ENCODE measurements at places on chromosomes 16 and 17. TPM values are rescaled to one million over a fixed set of nuclear protein-coding genes. Genes with fewer than 3 reads are reported as not detected.

Gene SCIMP
- 1.7 TPM for total RNA-seq

Gene SHCBP1
- 1.8 TPM for total RNA-seq

Gene CDH5
- total RNA-seq = 8.7 TPM

Gene FOXN1
- not detected for total RNA-seq

Gene ASGR1
- 13.9 TPM for total RNA-seq

Gene GUCY2D
- total RNA-seq = 1.2 TPM

Gene CSF3
- total RNA-seq = not detected

Gene SLC22A31
- not detected for total RNA-seq

Gene SMIM5
- 3.3 TPM for total RNA-seq

Gene CBLN1
- total RNA-seq = 4.0 TPM

Gene TUBG2
- total RNA-seq = 111 TPM

Gene C17orf113
- 4.6 TPM for total RNA-seq

Gene EVPLL
- total RNA-seq = not detected

Gene POLDIP2
- total RNA-seq = 75.7 TPM

Gene RTN4RL1
- total RNA-seq = 19.0 TPM

Gene ITGA2B
- 12.1 TPM for total RNA-seq

Gene CCDC78
- total RNA-seq = 6.4 TPM

Gene TOP2A
- 0.94 TPM for total RNA-seq

Gene ZNF469
- 3.4 TPM for total RNA-seq
